ENCODE measurements at places on chromosomes 1 and 21.
A peak's percentile ranks its signal among the peaks of the same experiment; 100 is the strongest.

DNA sequence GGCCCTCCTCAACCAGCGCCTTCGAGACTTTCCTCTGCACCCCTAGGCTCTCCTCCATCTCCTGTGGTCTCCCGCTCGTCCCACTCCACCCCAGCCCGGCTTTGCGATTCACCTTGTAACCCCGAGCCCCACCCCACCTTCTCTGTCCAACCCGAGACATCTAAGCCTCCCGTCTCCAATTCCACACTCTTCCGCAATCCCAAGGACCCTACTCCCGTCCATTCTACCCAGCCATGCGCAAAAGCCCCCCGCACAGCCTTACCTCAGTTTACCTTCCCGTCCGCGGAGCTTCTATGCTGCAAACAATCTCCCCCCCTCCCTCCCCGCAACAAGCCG is 174 bp downstream of the SH3BP5L start:
- no peak for DNase-seq

GRCh38 chr1:79797487-79797886 is 791.0 kb upstream of the ADGRL4 start:
- DNase-seq, result no peak

- no peak for DNase-seq
Measured at GRCh38 chr1:82503822-82504221, 703.1 kb downstream of the ADGRL2 start.

- DNase-seq, result no peak
Measured at GRCh38 chr21:45853703-45854342, 127.7 kb upstream of the COL6A1 start.

GRCh38 chr1:59204001-59204400 is 92.9 kb upstream of the FGGY start:
- DNase-seq, result no peak

GRCh38 chr1:204340081-204340889 is 19.4 kb downstream of the PLEKHA6 start:
- no peak for DNase-seq

DNA sequence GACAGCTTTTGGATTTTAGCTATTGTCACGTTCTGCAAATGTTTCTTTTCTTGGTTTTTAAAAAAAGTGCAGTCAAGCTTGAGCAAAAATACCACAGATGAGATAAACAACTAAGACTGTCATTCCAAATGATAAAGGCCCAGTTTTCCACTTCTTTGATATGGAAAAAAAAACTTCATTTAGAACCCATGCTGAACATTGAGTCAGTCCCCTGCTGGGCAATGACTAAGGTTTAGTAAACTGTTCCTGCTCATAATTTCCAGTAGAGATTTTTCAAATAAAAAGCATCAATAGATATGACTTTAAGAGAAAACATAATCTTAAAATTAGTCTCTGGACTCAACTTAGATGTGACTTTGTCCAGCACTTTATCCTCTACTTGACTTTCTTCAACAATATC is 167.9 kb upstream of the C8B start:
- DNase-seq, result no peak

GRCh38 chr1:13597166-13597565 is 13.5 kb downstream of the PDPN start:
- DNase-seq, result no peak

DNA sequence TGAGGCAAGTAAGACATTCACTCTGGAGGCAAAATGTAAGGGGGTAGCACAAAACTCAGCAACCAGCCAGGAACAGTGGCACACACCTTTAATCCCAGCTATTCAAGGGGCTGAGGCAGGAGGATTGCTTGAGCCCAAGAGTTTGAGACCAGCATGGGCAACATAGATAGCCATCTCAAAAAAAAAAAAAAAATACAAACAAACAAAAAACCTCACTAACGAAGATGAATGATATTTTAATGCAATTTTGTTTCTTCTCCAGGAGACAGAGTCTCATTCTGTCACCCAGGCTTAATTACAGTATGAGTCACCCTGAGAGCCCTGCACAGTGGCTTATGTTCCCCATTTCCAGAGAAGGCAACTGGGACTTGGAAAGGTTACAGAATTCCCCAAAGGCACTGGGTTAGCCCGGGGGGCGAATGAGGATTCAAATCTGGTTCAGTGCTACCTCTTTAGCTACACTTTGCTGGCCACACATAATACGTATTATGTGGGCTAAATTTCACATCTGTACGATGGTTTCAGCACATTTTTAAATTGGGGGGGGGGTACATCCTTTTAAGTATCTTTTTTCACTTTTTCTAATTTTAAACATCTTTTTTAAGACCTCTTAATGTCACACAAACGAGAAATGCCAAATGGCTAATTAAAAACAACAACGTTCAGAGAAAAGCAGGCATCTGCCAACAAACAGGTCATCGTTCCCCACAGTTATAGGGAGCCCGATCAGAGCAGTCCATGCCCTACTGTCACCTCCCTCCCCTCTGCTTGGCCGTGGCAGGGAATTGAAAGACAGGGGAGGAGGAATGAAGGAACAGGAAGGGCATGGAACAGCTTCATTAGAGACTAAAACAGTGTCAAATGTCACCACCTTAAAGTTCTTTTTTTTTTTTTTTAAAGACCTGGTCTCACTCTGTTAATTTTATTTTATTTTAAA is 3.5 kb downstream of the CELA2A start:
- no peak for DNase-seq

DNA sequence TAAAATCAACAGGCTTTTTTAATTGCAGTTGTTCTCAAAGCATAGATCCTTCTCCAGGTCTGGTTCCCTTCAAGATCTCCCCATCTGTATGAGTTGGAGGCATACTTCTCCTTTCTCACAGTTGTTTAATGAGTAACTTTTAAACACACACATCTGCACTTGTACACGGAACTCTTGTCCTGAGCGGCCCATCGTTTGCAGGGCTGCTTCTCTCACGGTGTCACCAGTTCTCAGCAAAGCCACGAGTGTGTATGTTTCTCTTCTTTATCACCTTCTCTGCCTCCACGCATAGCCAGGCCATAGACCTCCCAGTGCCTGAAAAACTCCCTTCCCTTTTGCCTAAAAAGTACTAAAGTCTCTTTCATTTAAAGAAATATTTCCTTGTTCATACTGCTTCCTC is 68.7 kb upstream of the ROR1 start:
- DNase-seq, result no peak

GRCh38 chr1:226764533-226764932 is 25.5 kb upstream of the ITPKB start:
- DNase-seq, result no peak

- peak; percentile 88 for DNase-seq
Measured at GRCh38 chr1:23906731-23907130, 6.4 kb downstream of the CNR2 start.

DNA sequence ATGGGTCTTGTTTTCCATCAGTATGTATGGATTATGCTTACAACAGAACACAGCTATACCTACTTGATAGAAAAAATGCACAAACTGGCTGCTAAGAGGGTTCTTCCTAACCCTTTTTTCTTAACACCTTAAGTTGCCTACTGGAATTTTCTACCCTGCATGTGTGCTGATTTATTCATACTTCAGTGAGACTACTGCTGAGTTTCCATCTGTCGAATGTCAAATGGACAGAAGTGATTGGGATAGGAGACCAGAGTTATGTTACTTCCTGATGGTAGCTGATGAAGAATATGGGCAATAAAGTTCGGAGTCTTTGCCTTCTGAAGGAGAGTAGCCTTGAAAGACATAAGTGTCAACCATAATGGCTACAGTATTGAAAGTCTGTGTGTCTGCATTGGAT is 6.5 kb upstream of the DNM3 start:
- DNase-seq, result no peak
